Stomach (tissue), 19 donors: ENCODE measurements at places on chromosomes 5 and 9. TPM values are rescaled to one million over a fixed set of nuclear protein-coding genes. Genes with fewer than 3 reads are reported as not detected.
A peak's percentile ranks its signal among the peaks of the same experiment; 100 is the strongest.

The CCDC171 gene
- polyA plus RNA-seq, result 1.2 TPM

- H3K27me3 ChIP-seq, result peaks cover 77% of the 10 kb centered on the region
- H3K36me3 ChIP-seq, result no peaks in the 10 kb centered on the region
- no peak overlapping the region for H3K4me3 ChIP-seq
- no peak overlapping the region for H3K27ac ChIP-seq
These were observed 5.3 kb upstream of the OTP start for GRCh38 chr5:77643654-77644370.

DNA sequence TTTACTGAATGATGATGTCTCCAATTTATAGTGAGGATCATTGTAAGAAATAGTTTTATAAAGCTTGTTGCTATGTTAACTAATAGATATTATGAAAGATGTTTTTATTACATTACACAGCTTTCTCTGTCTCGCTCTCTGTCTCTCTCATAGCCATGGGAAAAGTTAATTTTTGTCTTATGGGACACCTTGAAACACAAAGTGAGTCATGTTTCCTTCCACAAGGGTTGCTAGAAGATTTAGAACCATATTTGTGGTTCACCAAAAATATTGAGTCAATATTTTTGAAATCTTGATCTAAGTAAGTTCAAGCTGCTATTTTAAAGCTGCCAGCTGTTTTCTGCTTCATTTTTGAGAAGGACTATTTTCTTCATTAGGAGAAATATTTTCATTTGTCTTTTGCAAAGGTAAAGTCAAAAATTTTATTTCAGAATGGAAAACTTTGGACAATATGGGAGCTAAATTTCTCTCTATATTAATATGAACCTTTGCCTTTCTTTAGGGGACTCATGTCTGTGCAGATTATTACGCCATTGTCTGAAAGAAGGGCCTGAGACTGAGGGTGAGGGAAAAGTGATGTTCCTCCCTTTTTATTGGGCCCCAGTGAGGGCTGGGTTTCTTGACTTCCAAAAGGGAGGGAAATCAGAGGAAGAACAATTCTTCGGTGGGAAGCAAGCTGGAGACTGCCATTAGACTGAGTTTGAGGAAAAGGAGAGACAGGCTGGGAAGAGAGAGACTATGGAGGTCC is 87.9 kb upstream of the SLC24A2 start:
- no peaks in the 10 kb centered on the region for H3K36me3 ChIP-seq
- H3K4me3 ChIP-seq, result no peak overlapping the region

- no peak overlapping the region for H3K27ac ChIP-seq
- no peak for DNase-seq
- no peaks in the 10 kb centered on the region for H3K27me3 ChIP-seq
- no peaks in the 10 kb centered on the region for H3K4me1 ChIP-seq
- H3K36me3 ChIP-seq, result no peaks in the 10 kb centered on the region
- no peak overlapping the region for H3K4me3 ChIP-seq
These were observed 69.0 kb downstream of the SHC3 start for GRCh38 chr9:89109666-89110065.

The PPP1R26 gene
- polyA plus RNA-seq, result 6.8 TPM

DNA sequence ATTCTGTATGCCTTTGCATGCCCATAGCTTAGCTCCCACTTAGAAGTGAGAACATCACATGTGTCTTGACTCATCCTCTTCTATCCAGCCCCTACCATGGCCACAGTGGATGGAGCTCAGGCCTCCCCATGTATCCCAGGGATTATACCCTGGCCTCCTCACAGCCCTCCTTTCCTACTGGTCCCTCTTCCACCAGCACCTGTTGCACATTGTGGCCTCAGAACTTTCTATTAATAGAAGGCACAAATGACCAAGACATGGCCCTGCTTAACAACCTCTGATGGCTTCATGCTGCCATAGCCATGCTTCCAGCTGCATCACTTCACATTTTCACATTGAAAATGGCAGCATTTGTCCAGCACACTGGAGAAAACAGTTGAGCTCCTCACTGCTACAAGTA is 315.4 kb downstream of the CDK5RAP2 start:
- H3K36me3 ChIP-seq, result no peaks in the 10 kb centered on the region
- DNase-seq, result no peak
- no peak overlapping the region for H3K4me3 ChIP-seq
- no peaks in the 10 kb centered on the region for H3K27me3 ChIP-seq
- H3K4me1 ChIP-seq, result no peaks in the 10 kb centered on the region

The EPB41L4A gene
- 7.0 TPM for polyA plus RNA-seq

GRCh38 chr5:170223906-170224305 is 8.9 kb upstream of the C5orf58 start:
- no peak for DNase-seq
- H3K36me3 ChIP-seq, result no peaks in the 10 kb centered on the region
- no peak overlapping the region for H3K4me3 ChIP-seq
- H3K27me3 ChIP-seq, result no peaks in the 10 kb centered on the region
- peak overlapping the region; percentile 78 for H3K27ac ChIP-seq

The CHMP5 gene
- 77.9 TPM for polyA plus RNA-seq

DNA sequence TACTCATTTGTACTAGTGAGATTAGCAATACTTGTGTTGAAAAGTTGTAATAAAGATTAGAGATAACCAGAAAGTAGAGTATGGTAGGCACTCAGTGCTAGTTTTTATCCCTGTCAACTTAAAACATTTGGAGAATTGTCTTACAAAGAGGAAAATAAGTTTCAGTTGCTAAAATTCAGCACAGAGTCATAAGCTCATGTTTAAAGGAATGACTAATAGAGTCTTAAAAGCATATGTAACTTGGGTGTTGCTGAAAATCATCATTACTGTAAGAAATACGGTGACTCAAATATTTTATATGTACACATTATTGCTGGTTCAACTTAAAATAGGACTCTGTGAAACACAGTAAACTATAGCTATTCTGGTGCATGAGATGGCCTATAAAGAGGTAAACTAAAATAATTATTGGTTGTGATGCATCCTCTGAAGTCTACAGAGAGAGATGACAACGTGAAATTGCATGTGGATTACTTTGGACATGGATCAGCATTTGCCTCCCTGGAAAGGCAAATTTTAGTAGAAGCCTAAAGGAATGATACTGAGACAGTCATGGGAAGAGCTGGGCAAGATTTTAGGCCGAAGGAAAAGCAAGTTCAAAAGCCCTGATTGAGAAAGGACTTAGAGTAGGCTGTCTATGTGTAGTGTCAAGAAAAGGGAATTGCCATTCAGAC is 34.6 kb downstream of the SGCD start:
- H3K4me3 ChIP-seq, result no peak overlapping the region
- H3K27ac ChIP-seq, result no peak overlapping the region
- H3K4me1 ChIP-seq, result no peaks in the 10 kb centered on the region
- H3K27me3 ChIP-seq, result no peaks in the 10 kb centered on the region
- no peaks in the 10 kb centered on the region for H3K36me3 ChIP-seq
- no peak for DNase-seq

DNA sequence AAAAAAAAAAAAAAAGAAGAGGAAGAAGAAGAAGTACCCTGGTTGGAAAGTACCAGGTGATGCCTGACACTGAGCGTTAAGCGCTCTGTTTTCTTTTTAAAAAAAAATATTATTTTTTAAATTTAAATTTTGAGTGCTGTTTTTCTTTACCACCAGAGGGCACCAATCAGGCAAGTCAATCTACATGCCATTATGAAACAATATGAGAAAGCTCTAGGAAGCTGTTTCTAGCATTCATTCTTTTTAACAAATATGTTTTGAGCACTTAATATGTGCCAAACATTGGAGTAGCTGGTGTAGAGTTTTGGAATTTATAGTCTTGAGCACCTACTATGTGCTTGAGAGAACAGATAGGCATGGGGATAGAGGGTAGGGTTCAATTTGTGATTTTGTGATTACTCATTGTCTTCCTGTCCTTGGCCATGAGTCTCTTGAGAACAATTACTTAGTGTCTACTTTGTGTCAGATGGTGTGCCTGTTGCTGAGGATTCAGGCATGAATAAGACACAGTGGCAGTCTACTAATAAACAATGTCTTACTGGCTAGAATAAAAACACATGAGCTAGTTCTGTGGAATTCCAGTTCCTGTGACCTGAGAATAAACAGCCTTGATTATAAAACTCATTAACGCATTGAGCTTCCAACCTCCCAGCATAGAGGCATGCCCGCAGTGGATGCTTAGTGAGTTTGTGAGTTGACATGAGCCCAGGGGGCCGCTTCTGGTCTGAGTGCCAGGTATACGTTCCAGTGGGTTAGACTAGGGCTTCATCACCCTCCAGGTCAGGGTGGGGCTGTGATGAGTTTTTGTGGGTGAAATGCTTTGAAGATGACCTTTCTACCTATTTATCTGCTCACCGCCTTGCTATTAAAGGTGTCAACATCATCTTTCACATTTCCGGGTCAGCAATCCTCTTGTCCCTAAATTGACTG is 3.0 kb upstream of the UBE2R2 start:
- H3K4me3 ChIP-seq, result no peak overlapping the region
- peaks cover 30% of the 10 kb centered on the region for H3K4me1 ChIP-seq
- H3K27me3 ChIP-seq, result no peaks in the 10 kb centered on the region
- peak overlapping the region; percentile 7 for H3K27ac ChIP-seq
- no peaks in the 10 kb centered on the region for H3K36me3 ChIP-seq
